ENCODE measurements at places on chromosomes 1 and 21.

DNA sequence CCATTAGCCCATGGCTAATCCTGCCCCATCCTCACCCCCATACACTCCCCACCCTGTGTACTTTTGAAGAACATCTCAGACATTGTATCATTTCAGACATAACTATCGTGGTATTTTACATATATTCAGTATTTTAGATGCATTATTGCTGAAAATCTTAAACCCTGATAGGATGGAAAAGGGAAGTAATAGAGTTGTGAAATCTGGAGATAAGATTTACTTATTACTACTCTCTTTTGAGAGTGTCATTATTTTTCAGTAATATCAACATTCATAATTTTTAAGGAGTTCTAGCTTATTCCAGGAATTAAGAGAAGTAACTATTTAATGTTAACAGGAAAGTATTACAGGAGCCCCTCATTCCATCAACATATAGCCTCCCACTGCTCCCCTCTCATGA, 34.4 kb downstream of the ADCY10 start:
- no peak for DNase-seq

DNA sequence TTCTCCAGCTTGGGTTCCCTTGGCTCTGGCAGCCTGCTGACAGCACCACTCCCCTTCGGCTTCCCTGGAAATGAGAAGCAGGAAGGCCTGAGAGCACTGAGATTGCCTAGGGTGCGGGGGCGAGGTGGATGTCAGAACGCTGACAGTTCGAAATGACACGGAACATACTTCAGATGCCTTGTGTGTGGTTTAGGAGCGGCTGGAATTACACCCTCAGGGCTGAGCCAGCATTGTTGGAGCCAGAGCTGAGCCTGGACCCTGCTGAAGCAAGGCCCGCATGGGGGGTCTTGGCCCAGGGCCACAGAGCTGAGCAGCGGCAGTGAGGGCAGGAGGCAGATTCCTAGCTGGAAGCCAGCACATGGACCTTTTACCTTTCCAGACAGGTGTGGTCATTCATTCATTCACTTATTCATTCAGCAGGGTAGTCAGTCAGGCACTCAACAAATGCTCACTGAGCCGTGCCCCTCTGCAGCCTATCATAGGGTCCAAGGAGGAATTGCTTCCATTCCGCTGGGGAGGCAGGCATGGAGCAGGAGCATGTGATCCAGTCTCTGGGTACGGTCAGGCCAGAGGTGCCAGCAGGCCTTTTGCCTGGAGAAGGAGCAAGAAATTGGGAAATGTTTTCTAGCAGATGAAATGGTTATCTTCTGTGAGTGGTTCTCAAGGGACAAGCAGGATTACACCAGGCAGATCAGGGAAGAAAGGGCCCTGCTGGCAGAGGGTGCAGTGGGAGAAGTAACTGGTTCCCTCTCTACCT, 6.6 kb upstream of the FOXE3 start:
- no peak for DNase-seq

GRCh38 chr1:74502432-74502831, 10.0 kb downstream of the LRRC53 start:
- DNase-seq = no peak

DNA sequence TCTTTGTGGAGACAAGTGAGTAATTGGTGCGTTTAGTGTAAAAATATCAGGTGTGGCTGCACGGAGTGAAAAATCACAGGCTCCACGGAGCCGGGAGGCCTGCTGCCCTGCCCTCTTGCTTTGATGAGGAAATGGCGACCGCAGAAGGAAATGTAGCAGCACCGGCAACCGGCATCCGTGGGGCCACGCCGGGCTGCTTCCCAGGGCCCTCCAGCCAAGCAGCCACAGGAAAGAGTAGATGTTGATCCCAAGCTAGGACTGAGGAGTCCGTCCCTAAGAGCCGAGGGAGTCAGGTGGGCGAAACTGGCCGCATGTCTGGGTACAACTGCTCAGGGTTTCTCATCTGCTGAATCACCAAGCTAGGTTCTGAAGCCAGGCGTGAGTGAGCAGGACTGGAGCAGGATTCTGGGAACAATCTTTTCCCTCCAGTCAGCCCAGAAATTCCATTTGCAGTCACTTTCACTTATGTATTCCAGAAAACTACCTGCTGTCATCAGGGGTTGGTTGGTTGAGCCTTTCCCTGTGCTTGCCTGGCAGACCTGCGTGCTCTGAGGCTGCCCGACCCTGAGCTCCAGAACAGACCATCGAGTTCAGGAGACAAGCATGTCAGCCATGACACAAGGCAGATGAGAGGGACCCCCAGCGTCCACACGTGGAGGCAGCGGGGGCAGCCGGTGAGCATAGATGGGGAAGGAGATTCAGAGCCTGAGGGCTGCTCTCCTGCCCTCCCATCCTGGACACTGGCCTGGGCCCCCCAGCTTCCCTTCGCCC, 5.8 kb upstream of the ITGB2 start:
- peak; percentile 55 for DNase-seq

DNA sequence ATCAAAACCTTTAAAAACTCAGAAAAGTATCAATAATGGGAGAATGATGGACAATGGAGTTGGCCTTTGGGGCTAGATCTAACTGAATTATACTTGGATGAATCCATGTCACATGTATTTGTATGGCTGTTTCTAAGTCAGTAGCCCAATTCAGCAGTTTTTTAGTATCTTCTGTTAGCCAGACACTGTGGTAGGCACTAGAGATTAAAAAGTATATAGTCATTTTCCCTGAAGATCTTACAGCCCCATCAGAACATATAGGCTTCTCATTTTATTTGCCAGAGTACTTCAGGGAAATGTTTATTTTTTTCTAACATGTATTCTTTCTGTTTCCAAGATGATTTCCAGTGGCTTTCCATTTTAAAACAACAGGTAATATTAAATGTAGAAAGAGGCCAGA, 273.7 kb downstream of the NFIA start:
- no peak for DNase-seq
